ENCODE measurements at places on chromosomes 6 and 20.

- no peak for DNase-seq
Observed at GRCh38 chr20:64158346-64159285, 5.6 kb upstream of the MYT1 start.

GRCh38 chr20:7772371-7772770, 167.9 kb downstream of the HAO1 start:
- no peak for DNase-seq

DNA sequence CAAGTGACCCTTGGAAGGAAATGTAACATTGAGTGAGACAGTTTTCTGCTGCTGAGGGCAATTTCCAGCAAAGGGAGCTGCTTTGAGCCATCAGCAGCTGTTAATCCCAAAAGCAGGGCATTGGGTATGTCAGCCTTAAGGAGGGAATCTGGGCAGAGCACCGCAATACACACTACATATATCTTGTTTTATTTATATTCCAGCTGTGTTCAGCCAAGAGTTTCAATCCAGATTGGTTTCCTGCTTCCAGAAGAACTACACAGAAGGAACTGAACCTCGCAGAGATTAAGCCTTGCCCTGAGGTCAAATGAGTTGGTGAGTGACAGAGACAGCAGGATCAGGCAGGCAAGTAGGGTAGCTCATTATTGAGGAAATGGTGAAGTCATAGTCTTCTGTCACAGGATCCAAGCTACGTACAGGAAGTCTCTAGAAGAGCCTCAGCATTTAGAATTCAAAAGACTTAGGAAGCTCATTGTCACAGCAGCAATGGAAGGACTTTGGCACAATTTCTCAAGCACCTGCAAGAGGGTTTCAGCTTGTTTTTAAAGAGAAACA, 109.9 kb upstream of the HEY2 start:
- peak; percentile 16 for DNase-seq

DNA sequence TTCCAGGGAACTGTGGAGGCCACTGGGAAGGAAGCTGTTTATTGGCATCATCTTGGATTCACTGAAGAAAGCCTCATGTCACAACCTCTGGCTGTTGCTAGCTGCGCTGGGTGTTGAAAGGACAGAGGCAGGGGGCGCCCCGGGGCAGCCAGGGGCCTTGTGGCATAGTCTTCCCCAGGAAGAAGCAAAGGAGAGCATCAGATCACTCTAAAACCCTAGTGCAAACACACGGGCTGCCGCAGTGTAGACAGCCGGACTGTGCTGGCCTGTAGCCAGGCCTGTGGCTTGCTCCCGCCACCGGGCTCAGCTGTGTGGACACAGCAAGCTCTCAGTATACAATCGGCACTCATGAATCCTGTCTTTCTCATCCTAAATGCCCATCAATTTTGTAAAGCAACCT, 23.8 kb upstream of the SMOC2 start:
- no peak for DNase-seq

- DNase-seq, result no peak
Observed at GRCh38 chr6:9197726-9198125, 762.4 kb upstream of the SLC35B3 start.

DNA sequence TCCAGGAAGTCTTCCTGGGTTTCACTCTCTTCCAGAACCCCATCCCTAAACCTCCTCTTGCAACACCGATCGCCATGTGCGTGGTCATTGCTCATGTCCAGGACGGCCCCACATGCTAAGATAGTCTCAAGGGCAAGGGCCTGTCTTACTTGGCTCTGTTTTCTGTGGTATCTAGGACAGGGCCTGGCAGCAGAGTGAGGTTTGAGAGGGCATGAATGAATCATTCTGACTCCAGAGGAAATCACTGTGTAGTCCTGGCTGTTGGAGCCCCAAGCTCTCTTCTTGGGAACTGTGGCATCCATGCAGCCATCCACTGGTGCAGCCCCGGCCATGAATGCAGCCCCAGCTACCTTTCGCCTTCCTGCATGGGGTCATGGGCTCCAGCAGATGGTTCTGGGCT, 12.4 kb downstream of the SIRPA start:
- no peak for DNase-seq

DNA sequence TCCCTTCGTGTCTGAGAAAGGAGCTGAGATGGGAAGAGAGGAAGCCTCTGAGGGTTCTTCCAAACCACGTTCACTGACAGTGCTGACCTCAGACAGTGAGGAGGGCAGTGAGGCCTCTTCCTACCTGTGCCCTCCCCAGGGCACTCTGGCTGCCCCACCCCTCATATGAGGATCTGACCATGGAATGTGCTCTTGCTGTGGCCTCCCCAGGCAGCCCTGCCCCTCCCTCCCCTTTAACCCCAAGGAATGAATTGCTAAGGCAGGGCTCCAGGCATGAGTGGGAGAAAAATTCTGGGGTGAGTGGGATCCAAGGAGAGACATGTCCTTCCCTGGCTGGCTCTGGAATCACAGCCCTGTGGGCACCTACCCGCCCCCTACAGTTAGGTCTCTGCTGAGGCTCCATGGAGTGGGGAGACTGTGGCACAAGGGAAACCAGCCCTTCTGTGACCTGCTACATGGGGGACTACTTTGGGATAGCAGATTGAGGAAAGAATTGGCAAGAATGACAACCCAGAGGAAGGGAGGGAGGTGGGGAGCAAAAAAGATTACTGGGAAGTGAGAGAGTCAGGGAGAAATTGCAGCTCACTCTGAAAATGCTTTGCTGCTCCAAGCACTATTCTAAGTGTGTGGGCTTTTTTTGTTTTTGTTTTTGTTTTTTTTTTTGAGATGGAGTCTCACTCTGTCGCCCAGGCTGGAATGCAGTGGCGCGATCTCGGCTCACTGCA, 29.4 kb downstream of the TNXB start:
- DNase-seq, result no peak

- DNase-seq, result no peak
Observed at GRCh38 chr6:109441069-109441816, 719 bp downstream of the SMPD2 start.
